ENCODE measurements at places on chromosomes 3 and 15.

GRCh38 chr3:194879126-194879877, 193.6 kb downstream of the FAM43A start:
- DNase-seq = no peak

- no peak for DNase-seq
Observed at GRCh38 chr15:91737151-91737818, 116.2 kb upstream of the SLCO3A1 start.

- no peak for DNase-seq
Observed at GRCh38 chr15:80823995-80824394, 44.8 kb downstream of the CEMIP start.

- peak; percentile 37 for DNase-seq
Observed at GRCh38 chr3:172562871-172563865, 39.9 kb upstream of the TNFSF10 start.

GRCh38 chr3:197366301-197367044, 68.1 kb upstream of the DLG1 start:
- DNase-seq = peak; percentile 46

DNA sequence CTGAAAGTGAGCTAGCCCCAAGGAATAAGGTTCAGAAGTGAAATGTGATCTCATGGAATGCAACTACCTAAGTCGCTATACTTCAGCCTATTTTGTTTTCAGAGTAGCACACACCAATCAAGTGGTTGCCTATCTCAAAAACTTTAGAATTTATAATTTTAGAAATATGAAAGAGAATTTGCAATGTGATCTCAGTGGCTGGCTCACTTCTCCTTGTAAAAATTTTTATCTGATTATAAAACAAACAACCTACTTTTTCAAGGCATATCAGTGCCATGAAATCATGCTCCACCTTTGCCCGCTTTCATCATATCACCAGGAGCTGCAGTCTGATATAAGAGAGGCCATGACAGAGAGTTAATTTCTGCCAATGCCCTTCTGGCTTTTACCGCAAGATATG, 47.3 kb downstream of the CLDN11 start:
- DNase-seq = no peak

DNA sequence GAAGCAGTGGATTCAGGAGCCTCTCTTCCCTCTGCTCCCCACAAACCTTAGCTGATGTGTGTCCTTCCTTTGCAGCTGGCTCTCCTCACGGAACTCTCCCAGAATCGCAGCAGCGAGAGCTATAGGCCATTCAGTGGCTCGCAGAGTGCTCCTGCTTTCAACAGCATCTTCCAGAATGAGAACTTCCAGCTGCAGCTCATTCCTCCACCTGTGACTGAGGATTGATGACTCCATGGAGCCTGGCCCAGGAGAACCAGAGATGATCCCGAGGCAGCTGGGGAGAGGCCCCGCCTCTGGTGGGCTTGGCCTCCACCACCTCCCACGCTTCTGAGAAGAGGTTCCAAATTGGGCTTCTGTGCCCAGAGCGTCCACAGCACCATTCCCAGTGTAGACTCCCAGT, 101.1 kb downstream of the C3orf70 start:
- no peak for DNase-seq

- no peak for DNase-seq
Observed at GRCh38 chr3:41024031-41024836, 175.1 kb upstream of the CTNNB1 start.

- no peak for DNase-seq
Observed at GRCh38 chr15:72202801-72203506, 5.4 kb upstream of the GRAMD2A start.

DNA sequence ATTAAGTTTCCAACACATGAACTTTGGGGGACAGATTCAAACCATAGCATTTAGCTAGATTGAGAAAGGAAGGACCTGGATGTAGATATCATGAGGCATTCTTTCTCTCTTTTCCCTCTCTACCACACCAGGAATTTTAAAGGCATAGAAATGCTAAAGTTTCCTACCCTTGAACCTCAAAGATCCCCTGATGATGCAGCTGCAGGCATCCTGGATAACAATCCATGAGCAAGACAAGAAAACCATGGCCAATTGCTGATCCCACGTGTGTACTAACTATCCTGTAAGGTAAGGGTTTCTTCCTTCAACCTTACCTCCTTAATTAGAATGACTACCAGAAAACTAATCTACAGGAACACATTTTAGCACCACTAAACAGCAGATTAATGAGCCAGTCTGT, 36.8 kb downstream of the CPNE4 start:
- no peak for DNase-seq

DNA sequence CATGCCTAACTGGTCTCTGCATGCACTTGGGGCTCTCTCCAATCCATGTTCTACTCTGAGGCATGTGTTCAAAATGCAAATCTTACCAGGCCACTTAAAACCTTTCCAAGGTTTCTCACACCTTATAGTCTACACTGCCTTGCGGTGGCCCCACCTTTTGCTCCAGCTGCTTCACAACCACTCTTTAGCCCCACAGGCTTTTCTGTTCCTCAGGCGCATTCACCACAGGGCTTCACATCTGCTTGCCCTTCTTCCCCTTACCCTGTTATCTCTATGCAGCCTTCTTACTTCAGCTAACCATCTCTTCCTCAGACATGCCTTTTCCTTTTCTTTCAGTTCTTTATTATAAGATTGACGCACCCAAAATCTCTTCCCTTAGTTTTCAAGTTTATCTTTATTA, 37.8 kb downstream of the MINDY4B start:
- no peak for DNase-seq

DNA sequence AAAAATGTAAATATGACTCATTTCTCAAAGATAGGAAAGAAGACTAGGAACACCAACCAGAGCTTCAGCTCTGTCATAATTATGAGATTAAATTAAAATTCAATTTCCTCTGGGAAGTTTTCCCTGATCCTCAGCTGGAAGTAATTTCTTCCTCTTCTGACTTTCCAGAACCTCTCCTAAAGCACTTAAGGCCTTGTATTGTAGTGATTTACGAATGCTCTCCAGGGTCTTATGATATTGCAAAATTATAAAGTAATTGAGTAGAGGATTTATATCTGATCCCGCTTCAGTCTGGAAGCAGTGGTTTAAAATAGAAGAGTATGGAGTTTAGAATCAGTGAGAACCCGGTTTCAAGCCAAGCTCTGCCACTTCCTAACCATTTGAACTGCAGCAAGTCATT, 279.8 kb downstream of the ZPLD1 start:
- DNase-seq = no peak

- DNase-seq = no peak
Observed at GRCh38 chr15:71185706-71186105, 70.4 kb downstream of the THSD4 start.

DNA sequence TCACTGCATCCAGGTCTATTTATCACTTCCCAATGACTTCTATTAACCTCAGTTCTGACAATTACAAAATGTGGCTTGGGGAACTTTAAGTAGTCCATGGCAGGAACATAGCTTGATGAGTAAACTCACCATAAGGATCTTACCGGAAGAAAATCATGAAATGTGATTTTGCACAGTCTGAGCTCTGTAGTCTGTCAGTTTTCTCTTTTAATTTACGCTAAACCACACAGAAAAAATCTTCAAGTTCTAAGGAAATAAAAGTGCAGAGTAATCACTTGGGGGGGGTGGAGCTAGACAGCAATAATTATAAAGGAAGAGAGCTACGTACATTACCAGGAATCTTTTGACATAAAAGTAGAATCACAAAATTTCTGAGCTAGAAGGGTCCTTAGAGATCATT, 9.2 kb downstream of the TBC1D5 start:
- no peak for DNase-seq

DNA sequence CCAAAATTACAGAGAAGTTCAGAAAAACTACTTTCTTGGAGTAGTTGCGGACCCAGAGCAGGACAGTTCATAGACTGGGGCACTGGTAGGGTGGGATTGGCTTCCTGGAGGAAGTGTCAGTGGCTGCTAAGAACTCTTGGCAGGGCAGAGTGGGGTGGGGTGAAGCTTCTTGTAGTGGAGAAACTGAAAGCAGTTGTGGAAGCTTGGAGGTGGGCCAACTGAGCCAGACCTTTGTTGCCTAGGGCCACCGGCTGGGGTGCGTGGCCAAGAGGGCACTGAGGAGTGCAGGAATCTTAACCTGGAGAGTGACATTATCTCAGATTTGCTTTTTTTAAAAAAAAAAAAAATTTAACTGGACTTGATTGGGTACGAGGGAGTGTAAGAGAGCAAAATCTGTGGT, 3.1 kb downstream of the KAT2B start:
- no peak for DNase-seq

- DNase-seq = no peak
Observed at GRCh38 chr3:76615719-76616118, 424.2 kb upstream of the ROBO2 start.

- no peak for DNase-seq
Observed at GRCh38 chr15:63210151-63211091, 21.0 kb downstream of the RAB8B start.

GRCh38 chr15:70478251-70478990, 284.9 kb downstream of the UACA start:
- no peak for DNase-seq

DNA sequence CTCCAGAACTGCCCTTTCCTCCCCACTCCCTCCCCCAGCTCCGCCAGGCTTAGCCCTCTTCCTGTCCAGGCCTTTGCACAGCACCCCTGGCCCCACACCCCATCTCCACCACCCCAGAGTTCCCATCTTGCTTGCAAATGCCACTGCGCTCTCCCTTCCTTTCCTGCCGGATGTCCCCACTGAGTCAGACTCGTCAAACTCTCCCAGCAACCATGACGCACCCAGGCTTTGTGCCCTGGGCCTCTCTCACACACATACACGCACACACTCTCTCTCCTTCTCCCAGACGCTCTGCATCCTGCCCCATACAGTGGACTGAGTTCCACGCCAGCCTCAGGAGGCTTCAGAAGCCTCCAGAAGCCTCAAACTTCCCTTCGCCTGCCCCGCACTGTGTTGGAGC, 2.8 kb upstream of the CCDC9B start:
- peak; percentile 86 for DNase-seq

DNA sequence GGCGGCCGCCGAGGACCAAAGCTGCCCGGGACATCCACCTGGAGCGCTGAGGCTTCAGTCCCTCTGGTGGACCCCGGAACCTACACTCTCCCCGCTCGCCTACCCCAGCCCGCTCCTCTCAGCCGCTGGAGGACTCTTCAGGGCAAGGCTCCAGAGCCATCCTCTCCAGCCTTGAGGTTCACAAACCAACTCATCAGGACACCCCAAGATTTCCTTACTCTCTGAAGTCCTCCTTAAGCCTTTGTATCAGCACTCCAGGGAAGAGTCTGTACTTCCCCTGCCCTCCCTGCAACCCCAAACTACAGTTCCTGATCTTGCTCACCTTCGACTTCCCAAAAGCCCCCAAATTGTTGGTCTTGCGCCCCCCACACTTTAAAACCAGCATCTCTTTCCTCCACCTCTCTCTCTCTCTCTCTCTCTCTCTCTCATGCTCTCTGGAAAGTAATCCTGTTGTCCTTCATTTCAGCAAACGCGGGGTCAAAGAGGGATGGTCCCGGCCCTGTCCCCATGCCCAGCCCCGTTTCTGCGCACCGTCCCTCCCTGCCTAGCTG, 438 bp downstream of the THBS1 start:
- DNase-seq = no peak

- no peak for DNase-seq
Observed at GRCh38 chr3:71376911-71377310, 206.6 kb downstream of the FOXP1 start.

DNA sequence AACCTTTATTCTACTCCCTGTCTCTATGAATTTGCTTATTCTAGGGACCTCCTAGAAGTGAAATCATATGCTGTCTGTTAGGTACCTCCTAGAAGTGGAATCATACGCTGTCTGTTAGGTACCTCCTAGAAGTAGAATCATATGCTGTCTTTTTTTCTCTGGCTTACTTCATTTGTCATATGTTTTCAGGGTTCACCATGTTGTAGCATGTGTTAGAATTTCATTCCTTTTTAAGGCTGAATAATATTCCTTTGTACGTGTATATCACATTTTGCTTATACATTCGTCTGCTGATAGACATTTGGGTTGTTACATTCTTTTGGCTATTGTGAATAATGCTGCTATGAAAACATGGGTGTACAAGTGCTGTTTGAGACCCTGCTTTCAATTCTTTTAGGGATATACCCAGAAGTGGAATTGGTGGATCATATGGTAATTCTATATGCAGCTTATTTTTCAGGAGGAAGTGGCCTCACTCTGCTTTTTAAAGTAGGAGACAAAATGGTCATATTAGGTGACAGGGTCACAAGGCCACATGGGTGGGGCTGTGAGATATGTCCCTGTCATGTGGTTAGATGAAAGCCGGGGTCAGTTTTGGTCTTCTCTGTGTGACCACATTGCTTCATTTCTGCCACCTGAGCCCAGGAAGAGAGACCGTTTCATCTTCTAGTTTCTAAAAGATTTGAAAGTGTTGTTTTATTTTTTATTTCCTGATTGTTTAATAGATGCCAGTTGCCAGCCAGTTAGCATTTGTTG, 76.7 kb downstream of the FLNB start:
- no peak for DNase-seq

Data from RWPE1 (cell line).